NB4 (cell line): ENCODE measurements at places on chromosomes 2 and 18.

- no peak for DNase-seq
These were observed 942 bp upstream of the CETN1 start for GRCh38 chr18:579238-579637.

- peak; percentile 66 for DNase-seq
These were observed 401.4 kb downstream of the NBAS start for GRCh38 chr2:15159751-15160177.

DNA sequence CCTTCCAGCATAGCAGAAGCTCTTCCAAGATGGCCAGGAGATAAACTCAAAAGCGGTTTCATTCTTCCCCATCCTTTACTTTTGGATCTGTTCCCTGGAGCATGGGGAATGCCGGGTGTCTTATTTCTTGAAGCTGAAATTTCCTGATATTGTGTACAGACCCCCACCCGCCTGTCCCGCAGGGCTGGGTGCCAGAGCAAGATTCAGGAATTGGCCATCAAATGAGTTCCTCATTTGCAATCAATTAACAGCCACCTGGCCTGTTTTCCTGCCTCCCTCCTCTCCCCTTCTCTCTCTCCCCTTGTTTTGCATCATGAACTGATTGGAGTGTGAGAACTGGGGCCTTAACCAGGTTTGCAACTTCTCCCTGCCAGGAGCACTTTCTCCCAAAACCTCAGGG lies 202.1 kb downstream of the SH3RF3 start:
- peak; percentile 38 for DNase-seq

DNA sequence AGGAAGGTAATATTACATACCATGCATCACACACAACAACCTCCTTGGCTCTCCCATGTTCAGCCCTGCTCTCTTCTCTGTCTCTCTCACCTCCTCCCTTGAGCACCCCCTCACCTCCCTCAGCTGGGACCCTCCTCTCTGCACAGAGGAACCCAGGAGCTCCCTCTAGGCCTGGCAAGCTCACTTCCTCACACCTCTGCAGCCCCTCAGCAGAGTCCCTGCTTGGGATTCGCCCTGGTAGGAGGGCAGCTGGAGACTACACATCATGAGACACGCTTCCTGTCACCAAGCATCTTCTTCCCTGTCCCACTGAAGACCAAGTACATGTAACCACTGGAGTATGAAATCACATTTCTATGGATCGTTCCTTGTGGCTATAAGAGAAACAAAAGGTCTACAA lies 51.0 kb downstream of the ADD2 start:
- DNase-seq = no peak
